ENCODE measurements at places on chromosomes 1 and 21.

GRCh38 chr1:58971629-58972140, 187.8 kb upstream of the JUN start:
- no peak for DNase-seq

GRCh38 chr1:108190686-108191416, 9.3 kb downstream of the SLC25A24 start:
- DNase-seq, result no peak

GRCh38 chr1:168835176-168835575, 106.2 kb upstream of the DPT start:
- no peak for DNase-seq

- no peak for DNase-seq
Measured at GRCh38 chr1:229075217-229075616, 195.7 kb upstream of the RAB4A start.

- DNase-seq, result no peak
Measured at GRCh38 chr1:228393268-228393701, 13.3 kb downstream of the TRIM11 start.

GRCh38 chr1:196180847-196181593, 427.2 kb downstream of the KCNT2 start:
- no peak for DNase-seq

DNA sequence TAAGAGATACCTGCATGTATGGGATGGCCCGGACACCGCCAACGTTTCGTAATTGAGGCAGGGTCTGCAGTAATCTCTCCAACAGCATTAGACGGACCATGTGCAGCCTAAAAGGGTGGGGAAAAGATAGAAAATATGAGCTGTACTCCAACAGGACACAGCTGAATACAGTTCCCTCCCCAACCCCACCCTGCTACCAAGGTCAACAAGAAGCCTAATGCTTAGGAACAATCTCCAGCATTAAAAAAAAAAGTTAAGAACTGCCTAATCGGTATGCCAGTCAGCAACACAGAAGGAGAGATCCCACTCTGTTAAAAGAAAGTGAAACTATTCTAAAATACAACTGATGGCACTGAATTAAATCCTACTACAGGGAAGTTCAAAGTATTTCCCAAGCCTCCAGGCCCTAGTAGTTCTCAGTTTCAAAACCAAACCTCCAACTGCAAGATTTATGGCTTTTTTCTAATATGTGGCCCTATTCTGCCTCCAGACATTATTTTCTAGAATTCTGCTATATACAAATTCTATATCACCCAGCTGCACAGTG, 81.0 kb downstream of the UBR4 start:
- no peak for DNase-seq

- DNase-seq, result no peak
Measured at GRCh38 chr1:18891426-18891780, 11.0 kb downstream of the ALDH4A1 start.

DNA sequence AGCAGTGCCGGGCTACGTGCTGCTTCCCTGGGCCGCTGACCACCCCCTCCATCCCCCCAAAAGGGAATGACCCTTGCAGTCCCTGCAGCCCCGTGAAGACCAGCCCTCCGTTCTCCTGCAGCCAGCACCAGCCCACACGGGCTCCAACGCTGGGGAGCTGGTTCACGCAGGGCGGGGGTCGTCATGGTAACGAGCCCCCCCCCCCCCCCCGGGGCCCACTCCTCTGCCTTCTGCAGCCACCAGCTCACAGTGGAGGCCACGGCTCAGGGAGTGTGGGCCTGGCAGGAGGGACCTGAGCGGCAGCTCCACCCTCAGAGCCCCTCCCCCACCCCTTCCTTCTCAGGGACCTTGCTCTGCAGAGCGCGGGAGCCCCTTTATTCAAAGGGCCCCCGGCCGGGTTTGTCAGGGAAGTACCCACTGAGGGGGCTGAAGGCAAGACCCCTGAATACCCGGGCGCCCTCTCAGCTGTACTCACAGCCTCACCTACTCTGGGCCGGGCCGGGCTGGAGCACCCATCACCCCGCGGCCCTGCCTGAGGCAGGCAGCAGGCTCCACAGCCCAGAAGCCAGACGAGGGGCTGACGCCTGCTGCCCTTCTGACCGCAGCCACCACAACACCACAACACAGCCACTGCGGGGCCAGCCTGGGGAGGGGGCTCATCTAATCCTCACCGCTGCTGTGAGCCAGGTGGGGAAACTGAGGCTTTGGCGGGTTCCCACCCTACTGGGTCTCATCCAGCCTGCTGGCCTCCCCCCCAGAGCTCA, 12.6 kb downstream of the MEGF6 start:
- no peak for DNase-seq

DNA sequence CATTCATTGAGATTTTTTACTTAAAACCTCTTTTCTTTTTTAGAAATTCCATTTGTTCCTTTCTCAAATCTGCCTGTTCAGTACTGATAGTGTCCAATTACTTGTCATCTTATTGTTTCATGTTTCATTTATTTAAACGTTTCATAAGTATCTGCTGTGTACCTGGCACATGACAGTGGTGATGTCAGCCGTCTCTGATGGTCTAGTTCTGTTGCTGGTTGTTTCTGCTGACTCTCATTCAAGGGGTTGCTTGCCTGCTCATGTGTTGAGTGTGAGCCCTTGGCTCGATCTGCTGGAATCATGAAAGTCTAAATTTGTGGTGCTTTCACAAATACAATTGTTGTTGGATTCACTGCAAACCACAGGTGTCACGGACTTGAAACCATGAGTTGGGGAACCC, 25.5 kb upstream of the C2CD2 start:
- no peak for DNase-seq

DNA sequence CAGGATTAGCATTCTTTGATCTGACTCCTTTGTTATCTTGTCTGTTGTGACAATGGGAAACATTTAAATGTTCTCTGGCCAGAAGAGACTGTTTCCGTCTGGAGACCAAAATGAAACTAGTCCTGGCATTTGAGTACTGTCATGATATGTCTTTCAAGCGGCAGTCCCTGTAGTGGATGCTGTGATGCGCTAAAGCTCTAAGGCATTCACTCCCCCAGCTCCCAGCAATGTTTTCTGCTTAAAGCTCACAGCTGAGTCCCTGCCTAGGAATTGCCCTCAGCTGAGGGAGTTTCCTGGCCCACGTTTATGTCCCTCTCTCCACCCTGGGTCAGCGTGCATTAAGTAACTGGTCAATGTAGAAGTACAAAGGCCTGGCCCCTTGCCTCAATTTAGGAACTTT, 109.4 kb downstream of the UCHL5 start:
- no peak for DNase-seq

DNA sequence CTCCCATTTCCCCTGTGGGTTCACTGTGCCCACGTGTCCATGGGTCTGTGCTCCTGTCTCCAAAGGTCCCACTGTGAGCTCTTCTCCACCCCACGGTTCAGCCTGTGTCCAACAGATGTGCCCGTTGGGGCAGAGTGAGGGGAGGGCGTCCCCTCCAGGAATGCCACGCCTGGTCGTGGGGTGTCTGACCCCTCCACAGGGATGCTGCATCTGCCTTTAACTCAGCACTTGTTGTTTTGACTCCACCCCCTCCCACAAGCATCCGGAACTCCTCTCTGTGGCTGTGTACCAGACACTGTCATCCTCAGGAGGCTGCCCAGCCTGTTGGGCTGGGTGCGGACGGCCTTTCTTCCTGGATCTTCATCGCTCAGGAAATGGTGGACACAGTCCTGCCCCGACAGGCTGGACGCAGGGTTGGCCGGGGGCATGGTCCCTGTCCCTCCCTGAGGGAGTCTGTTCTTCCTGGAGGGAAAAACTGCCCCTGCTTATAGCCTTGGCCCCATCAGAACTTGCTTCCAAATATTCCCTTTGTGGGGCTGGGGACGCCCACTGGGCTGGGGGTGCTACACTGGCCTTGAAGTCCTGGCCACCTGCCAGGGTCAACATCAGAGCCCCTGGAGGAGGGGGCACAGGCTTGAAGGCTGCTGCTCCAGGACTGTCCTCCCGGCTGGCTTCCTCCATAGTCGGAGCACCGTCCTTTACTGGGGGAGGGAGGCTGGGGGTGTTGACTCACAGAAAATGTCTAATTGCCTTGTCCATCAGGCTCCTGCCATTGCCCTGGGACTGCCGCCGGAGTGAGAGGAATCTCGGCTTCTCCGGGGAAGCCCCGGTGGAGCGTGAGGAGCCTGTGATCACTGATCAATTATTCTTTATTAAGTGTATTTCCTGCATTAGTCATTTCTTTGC, 182.0 kb upstream of the C1orf174 start:
- no peak for DNase-seq

DNA sequence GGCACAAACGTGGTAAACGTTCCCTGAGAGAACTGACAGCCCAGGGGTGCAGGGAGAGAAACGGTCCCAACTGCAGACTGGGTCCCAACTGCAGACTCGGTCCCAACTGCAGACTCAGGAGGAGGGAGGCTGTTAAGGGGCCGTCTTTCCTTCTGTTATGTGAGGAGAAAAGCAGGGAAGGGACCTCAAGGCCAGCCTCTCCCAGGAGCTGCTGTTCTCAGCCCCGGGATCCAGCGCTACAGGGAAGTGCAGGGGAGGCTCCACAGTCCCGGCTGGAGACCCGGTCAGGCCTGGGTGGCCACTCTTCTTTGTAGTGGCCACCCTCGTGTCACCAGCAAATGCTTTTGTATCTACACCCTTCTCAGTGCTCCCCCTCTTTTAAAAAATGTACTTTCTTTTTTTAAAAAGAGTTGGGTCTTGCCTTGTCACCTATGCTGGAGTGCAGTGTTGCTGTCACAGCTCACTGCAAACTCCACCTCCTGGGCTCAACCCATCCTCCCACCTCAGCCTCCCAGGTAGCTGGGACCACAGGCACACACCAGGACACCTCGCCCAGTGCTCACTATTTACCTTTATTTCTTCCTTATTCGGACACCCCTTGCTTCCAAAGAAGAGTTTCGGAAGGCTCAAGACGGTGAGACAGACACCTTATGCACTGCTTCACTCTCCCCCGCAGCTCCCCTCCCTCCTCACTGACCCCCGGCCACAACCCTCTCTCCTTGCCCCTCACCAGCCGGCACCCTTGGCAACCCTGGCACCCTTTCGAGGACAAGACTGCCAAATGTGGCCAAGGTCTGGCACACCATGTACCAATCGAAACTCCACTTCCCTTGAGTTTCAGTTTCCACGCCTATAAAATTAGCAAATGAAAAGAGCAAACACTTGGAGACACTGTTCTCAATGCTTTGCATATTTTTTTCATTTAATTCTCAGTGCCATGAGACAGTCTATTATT, 21.8 kb downstream of the CAPN2 start:
- peak; percentile 58 for DNase-seq

DNA sequence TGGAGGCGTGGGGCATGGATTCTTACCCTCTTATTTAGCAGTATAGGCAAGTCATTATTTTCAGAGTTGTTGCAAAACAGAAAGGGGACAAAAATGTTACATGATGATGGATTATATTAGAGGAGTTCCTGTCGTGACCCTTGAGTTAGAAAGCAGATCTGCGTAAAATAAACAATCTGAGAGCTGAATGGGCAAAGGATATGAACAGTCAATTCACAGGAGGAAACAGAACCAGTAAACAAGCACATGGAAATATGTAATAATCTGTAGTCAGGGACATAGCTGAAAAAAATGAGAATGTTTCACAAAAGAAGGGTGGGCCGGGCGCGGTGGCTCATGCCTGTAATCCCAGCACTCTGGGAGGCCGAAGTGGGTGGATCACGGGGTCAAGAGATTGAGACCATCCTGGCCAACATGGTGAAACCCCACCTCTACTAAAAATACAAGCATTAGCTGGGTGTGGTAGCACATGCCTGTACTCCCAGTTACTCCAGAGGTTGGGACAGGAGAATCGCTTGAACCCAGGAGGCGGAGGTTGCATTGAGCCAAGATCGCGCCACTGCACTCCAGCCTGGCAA, 20.9 kb downstream of the RCAN1 start:
- no peak for DNase-seq

DNA sequence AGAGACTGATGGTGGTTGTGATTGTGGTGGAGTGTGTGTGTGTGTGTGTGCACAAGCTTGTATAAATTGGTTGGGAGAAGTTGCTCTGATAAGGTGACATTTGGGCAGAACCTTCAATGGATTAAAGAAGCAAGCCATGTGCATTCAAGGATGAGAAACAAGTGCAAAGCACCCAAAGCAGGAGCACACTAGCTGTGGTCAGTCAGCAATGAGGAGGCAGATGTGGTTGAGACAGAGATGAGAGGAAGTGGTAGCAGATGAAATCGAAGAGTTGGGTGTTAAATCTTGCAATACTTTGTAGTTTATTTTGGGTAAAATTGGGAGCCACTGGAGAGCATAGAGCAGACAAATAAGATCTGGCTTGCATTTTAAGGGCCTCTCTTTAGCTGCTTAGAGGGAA, 4.4 kb upstream of the PGBD5 start:
- no peak for DNase-seq

DNA sequence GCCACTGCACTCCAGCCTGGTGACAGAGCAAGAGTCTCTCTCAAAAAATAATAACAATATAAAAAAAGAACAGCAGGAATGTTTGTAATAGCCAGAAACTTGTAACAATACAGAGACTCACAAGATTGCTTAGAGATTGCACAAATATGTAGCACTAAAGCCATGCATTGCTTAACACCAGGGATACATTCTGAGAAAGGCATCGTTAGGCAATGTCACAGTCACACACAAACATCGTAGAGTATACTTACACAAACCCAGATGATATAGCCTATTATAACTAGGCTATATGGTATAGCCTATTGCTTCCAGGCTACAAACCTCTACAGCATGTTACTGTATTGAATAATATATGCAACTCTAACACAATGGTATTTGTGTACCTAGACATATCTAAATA, 45.3 kb downstream of the GPATCH2 start:
- DNase-seq, result no peak

GRCh38 chr1:111695801-111696200, 43.4 kb downstream of the INKA2 start:
- DNase-seq, result no peak

- no peak for DNase-seq
Measured at GRCh38 chr21:43600642-43601402, 58.5 kb downstream of the HSF2BP start.

DNA sequence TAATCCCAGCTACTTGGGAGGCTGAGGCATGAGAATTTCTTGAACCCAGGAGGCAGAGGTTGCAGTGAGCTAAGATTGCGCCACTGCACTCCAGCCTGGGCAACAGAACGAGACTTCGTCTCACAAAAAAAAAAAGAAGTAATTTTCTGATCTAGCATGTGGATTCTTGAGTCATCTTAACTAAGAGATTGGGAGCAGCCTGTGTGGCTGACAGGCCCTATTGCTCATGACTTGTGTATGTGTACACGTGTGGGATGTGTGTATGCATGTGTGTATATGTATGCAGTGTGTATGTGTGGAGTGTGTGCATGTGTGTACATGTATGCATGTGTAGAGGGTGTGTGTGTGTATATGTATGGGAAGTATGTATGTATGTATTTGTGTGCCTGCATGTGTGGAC, 29.5 kb downstream of the DOP1B start:
- DNase-seq, result no peak

GRCh38 chr1:205587581-205587980, 44.2 kb downstream of the ELK4 start:
- no peak for DNase-seq

- no peak for DNase-seq
Measured at GRCh38 chr1:236016083-236016482, 48.8 kb downstream of the NID1 start.

GRCh38 chr1:8299963-8300362, 18.0 kb upstream of the SLC45A1 start:
- DNase-seq, result no peak
